ENCODE measurements at places on chromosomes 7 and 10. TPM values are rescaled to one million over a fixed set of nuclear protein-coding genes. Genes with fewer than 3 reads are reported as not detected.

- peak overlapping the region; percentile 63 for H3K27ac ChIP-seq
- H3K27me3 ChIP-seq, result no peaks in the 10 kb centered on the region
These were observed 119.4 kb downstream of the DYNC2I1 start for GRCh38 chr7:158975526-158976467.

GRCh38 chr10:95767884-95768556, 12.1 kb downstream of the ENTPD1 start:
- peak overlapping the region; percentile 73 for H3K27ac ChIP-seq
- H3K27me3 ChIP-seq, result peaks cover 5% of the 10 kb centered on the region
- no peak overlapping the region for H3K4me3 ChIP-seq
- H3K36me3 ChIP-seq, result peaks cover 36% of the 10 kb centered on the region

DNA sequence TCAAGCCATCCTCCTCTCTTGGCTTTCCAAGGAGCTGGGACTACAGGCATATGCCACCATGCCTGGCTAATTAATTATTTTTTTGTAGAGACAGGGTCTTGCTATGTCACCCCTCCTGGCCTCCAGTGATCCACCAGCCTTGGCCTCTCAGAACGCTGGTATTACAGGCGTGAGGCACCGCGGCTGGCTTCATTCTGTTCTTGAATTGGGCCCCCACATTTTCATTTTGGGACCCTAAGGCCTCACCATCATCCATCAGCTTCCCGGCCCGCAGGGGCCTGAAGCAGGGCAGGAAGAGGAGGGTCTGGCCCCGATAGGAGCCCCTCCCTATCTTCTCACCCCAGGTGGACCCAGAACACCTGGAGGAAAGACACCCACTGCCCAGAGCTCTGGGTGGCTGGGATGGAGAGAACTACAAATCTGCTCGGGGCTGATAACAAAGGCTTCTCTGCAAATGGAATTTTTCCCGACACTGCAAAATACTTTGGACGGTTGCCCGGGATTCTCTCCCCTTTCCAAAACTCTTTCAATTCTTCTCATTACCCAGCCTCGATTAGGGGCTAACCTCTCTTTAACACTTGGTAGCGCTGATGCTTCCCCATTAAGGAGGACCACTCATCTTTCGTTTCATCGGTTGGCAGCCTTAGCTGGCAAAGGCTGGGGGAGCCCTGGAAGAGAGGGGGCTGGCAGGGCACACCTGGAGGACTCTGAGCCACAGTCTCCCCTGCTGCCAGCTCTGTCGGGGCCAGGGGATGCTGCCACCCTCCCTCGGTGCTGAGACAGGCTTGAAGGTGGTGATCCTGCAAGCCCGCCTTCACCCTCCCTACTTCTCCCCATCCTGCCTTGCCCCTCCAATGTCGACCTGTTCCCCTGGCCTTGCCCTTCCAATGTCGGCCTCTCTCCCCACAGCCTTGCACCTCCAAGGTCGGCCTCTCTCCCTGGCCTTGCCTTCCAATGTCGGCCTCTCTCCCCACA, 81.0 kb upstream of the GNA12 start:
- H3K4me3 ChIP-seq, result no peak overlapping the region
- H3K27me3 ChIP-seq, result no peaks in the 10 kb centered on the region
- H3K4me1 ChIP-seq, result peaks cover 7% of the 10 kb centered on the region
- DNase-seq, result no peak
- H3K36me3 ChIP-seq, result peaks cover 31% of the 10 kb centered on the region

DNA sequence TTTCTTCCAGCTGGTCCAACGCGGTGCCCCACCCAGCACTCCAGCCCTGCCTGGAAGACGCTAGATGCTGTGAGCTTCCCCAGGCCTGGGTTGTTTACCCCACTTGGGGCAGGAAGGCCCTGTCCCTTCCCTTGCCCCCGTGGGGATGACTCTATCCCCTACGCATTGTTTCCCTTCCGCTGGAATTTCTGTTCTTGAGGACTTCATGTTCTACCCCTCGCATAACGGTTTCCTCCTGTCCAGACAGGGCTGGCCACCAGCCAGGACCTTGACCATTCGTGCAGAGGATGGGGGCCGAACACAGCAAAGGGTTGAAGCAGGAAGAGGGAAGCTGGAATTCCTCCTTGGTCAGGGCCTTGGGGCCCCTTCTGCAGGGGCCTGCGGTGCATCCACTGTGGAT, 14.7 kb upstream of the SERPINE1 start:
- no peaks in the 10 kb centered on the region for H3K4me1 ChIP-seq
- H3K27me3 ChIP-seq, result peaks cover 5% of the 10 kb centered on the region
- DNase-seq, result no peak
- no peak overlapping the region for H3K27ac ChIP-seq

The CUBN gene
- 0.05 TPM for total RNA-seq

The ODAD2 gene
- total RNA-seq, result not detected
